ENCODE measurements at places on chromosomes 7 and 10. TPM values are rescaled to one million over a fixed set of nuclear protein-coding genes. Genes with fewer than 3 reads are reported as not detected.

Gene POLR3A
- total RNA-seq: 16.9 TPM

Gene ADARB2
- 3.4 TPM for total RNA-seq

Gene EGFR
- total RNA-seq: 130 TPM

Gene PDK4
- 399 TPM for total RNA-seq

Gene CPN1
- total RNA-seq: not detected

Gene TMEM176B
- total RNA-seq: 60.6 TPM

Gene GIGYF1
- 20.6 TPM for total RNA-seq

Gene FKBP6
- not detected for total RNA-seq

Gene INSIG1
- 63.6 TPM for total RNA-seq

Gene KLF14
- total RNA-seq: not detected

Gene TFR2
- total RNA-seq: 0.25 TPM

Gene ZNF138
- total RNA-seq: 26.5 TPM

Gene SLC26A5
- not detected for total RNA-seq

GRCh38 chr7:131521651-131522163 is 34.7 kb downstream of the PODXL start:
- no peak overlapping the region for H3K27ac ChIP-seq
- no peak for DNase-seq
- no peaks in the 10 kb centered on the region for H3K36me3 ChIP-seq
- H3K4me3 ChIP-seq: no peak overlapping the region
- H3K4me1 ChIP-seq: no peaks in the 10 kb centered on the region

DNA sequence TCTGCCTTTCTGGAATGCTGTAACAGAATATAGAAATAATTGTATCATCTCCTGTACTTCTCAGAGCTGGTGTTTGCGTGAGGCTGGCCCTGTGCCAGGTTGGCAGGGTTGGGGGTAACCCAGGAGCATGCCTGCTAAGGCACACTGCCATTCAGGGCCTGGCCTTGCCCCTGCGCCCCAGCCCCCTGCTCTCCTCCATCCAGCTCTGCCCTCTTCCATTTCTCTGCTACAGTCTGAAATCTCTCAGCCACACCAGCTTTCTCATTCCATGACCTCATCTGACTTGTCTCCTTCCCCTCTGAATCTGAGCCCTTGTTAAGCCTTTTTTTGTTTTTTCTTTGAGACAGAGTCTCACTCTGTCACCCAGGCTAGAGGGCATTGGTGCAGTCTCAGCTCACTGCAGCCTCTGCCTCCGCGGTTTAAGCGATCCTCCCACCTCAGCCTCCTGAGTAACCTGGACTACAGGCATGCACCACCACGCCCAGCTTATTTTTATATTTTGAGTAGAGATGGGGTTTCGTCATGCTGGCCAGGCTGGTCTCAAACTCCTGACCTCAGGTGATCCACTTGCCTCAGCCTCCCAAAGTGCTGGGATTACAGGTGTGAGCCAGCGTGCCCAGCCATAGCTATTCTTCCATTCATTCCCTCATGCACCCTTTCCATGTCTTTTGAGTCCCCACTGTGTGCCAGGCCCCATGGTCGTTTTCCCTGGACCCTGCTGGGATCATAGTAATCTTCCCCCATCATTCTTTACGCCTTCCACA is 206.8 kb downstream of the CUX1 start:
- H3K27me3 ChIP-seq: no peaks in the 10 kb centered on the region
- H3K27ac ChIP-seq: no peak overlapping the region
- peaks cover 10% of the 10 kb centered on the region for H3K36me3 ChIP-seq
- DNase-seq: no peak

DNA sequence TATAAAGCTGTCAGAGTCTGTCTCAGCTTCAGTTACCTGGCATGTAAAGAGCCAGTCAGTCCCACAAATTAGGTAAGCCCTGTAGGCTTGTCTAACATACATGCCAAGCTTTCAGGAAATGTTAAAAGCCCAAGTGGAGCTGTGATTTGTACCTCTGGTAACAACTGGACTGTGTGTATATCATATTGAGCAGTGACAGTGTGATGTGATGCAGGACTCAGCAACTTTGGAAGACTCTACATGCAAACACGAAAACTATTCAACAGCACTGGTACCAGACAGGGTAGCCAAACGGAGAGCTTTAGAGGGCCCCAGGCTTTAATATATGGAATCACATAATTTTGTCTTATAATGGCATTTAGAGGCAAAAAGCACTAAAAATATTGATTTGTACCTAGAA is 587.9 kb downstream of the PHTF2 start:
- H3K36me3 ChIP-seq: no peaks in the 10 kb centered on the region
- no peaks in the 10 kb centered on the region for H3K4me1 ChIP-seq
- no peak overlapping the region for H3K4me3 ChIP-seq
- H3K27me3 ChIP-seq: no peaks in the 10 kb centered on the region
- no peak for DNase-seq
- no peak overlapping the region for H3K27ac ChIP-seq

GRCh38 chr10:127986531-127987466 is 79.9 kb downstream of the PTPRE start:
- no peak for DNase-seq
- H3K36me3 ChIP-seq: no peaks in the 10 kb centered on the region
- no peaks in the 10 kb centered on the region for H3K27me3 ChIP-seq
- H3K27ac ChIP-seq: no peak overlapping the region
- no peak overlapping the region for H3K4me3 ChIP-seq

GRCh38 chr7:1295776-1296355 is 63.2 kb downstream of the UNCX start:
- no peak overlapping the region for H3K4me3 ChIP-seq
- no peak for DNase-seq
- no peak overlapping the region for H3K27ac ChIP-seq
- H3K36me3 ChIP-seq: no peaks in the 10 kb centered on the region

- H3K27me3 ChIP-seq: no peaks in the 10 kb centered on the region
- H3K4me1 ChIP-seq: peaks cover 37% of the 10 kb centered on the region
- H3K27ac ChIP-seq: no peak overlapping the region
- no peaks in the 10 kb centered on the region for H3K36me3 ChIP-seq
- no peak overlapping the region for H3K4me3 ChIP-seq
Observed at GRCh38 chr7:36288501-36288900, 101.2 kb upstream of the ANLN start.

DNA sequence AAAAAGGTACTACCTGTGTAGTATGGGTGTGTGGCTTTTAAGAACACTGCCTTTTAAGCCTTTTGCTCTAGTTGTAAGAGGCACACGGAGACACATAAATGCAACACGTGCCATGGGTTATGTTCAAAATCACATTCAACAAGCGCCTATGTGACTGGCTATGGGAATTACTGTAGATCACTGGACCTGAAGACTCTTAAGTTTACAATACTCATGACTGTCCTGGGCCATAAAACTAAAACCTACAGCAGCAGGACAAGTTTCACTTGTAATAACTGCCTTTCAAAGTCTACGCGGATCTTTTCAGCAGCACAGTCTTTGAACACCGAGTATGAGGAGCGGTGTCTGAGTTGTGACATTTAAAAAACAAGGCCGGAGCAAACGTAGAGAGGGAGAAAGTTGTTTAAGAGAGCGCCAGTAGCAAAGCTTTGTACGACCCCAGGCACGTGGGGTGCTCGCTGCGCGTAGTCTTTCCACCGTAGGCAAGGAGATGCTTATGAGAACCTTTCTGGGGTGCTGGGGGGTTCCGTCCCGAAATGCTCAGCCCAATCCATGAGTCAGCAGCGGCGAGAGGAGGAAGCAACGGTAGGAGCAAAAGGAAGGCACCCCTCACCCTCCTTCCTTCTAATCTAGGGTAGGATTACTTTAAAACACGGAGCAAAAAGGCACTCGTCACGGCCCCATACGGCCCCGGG is 662 bp downstream of the DNAJC2 start:
- DNase-seq: no peak

- DNase-seq: no peak
- H3K4me1 ChIP-seq: no peaks in the 10 kb centered on the region
- H3K27me3 ChIP-seq: no peaks in the 10 kb centered on the region
- no peak overlapping the region for H3K27ac ChIP-seq
- H3K36me3 ChIP-seq: no peaks in the 10 kb centered on the region
Observed at GRCh38 chr7:25922296-25922695, 229.7 kb upstream of the NFE2L3 start.

DNA sequence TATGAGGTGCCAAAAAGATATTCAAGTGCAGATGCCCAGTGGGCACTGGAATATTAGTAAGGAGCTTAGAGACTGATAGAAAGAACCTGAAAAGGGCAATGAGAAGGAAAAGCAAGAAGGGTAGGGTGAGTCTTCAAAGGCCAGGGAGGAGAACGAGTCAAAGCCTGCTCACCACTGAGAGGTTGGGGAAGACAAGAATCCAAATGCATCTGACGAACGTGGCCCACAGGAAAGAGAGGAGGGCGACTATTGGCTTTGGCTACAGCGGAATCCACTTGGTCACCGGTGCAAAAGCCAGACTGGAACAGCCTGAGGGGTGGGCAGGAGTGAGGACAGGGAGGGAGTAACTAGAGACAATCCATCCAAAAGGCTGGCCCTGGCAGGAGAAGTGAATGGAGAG is 216.7 kb upstream of the KLF14 start:
- H3K4me1 ChIP-seq: peaks cover 56% of the 10 kb centered on the region
- H3K27me3 ChIP-seq: no peaks in the 10 kb centered on the region
- peak overlapping the region; percentile 38 for H3K27ac ChIP-seq
- no peak overlapping the region for H3K4me3 ChIP-seq
- no peak for DNase-seq

DNA sequence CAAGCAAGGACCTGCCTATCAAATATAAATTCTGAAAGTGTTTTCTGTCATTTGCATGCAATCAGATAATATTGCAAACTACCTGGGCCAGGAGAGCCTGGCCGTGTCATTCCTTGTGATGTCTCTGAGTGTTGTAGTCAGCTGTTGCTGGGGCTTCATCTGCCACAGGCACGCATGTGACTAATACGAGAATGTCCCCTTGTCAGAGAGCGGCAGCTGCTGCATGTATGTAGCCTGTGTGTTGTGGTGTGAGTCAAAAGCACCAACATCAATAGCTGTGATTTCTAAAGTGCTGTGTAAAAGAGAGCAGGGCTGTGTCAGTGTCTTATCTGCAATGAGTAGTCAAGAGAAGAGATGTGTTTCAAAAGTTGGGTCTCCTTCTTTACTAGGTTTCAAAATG is 155.4 kb downstream of the POU6F2 start:
- no peaks in the 10 kb centered on the region for H3K27me3 ChIP-seq
- H3K4me1 ChIP-seq: no peaks in the 10 kb centered on the region
- no peak overlapping the region for H3K4me3 ChIP-seq
- no peaks in the 10 kb centered on the region for H3K36me3 ChIP-seq
- DNase-seq: no peak

DNA sequence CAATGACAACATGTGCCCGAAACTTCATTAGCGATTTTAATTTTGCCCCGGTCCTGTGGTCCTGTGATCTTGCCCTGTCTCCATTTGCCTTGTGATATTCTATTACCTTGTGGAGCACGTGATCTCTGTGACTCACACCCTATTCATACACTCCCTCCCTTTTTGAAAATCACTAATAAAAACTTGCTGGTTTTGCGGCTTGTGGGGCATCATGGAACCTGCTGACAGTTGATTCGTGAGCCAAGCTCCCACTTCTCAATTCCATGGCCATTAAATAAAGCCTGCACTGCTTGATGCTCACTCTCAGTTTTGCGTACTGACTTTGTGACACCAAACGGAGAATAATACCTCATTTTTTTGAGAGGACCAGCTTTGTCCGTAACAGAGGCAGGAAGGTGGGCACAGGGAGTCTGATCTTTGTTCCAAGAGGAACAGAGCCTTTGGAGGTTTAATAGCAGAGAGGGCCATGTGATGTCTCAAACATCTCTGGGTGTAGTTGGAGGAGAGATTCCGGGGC is 3.8 kb upstream of the ADAMTS14 start:
- no peak overlapping the region for H3K27ac ChIP-seq
- H3K4me1 ChIP-seq: peaks cover 26% of the 10 kb centered on the region
- no peak for DNase-seq

DNA sequence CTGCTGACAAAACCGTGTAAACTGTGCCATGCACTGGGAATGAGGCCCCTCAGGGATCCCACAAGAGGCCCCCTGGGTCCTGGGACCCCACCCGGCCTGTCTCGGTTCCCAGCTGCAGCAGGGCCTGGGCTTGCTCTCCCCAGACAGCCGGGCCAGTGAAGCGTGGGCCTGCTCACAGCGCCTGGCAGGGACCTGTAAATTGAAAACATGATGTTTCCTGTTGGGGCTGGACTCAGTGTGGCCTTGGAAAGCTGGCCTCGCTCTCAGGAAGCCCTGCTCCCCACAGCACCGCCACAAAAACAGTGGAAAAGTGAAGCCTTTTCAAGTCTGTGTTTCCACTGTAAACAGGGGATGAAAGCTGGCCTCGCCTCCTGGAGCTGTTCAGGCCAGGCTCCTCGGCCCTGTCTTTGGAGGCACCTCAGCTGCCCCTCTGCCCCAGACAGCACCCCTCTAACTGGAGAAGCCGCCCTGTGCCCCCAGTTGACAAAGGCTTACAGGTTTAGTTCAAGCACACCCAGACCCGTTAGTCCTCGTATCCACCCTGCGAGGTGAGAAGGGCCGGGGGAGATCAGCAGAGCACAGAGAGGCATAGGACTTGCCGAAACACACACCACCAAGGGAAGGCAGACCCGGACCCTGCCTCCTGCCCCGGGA is 108.3 kb downstream of the ZMIZ1 start:
- no peak for DNase-seq
- no peaks in the 10 kb centered on the region for H3K27me3 ChIP-seq
- H3K27ac ChIP-seq: peak overlapping the region; percentile 62
- H3K36me3 ChIP-seq: no peaks in the 10 kb centered on the region
- no peak overlapping the region for H3K4me3 ChIP-seq

DNA sequence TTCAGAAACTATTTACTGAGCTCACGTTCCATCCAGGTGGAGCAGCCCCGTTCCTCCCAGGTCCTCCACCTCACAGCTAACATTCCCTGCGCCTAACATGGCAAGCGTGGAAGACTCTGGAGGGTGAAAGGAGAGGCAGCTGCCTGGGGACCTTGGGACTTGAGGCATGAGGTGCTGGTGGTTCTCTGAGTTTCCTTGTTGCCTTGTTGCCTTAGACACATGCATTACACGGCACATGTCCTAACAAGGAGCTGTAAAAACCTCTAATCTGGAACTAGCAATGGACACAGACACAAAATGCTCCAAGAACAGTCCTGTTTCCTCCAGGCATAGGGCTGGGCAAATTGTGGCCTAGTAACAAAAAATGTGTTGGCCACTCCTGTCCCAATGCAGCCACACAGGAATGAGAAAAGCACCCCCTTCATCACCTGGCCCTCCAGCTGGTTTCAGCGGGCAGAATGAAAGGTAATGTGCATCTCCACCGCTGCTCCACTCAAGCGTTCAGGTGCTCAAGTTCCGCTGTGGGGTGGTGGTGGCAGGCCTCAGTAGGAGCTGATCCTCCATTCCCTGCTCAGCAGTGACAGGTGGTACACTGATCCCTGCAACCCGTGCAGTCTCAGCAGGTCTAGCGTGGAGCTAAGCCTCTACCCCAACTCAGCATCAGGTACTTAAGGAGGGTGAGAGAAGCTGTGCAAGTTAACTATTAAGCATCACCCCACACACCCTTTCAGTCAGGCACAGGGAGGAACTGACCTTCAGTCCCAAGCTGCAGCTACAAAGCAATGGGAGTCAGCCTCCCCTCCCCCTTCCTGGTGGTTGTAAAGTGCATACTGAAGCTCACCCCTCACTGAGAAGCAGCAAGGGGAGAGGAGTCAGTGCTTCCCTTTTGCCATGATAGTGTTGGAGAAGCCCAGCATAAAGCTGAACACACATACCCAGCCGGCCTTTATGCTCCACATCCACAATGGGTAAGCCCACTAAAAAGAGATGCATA is 382.8 kb downstream of the SDK1 start:
- H3K27me3 ChIP-seq: no peaks in the 10 kb centered on the region
- H3K36me3 ChIP-seq: no peaks in the 10 kb centered on the region
- H3K4me3 ChIP-seq: no peak overlapping the region
- no peak for DNase-seq

Data from vagina (tissue), 2 donors.